A172 (cell line): ENCODE measurements at places on chromosomes 5 and 9. TPM values are rescaled to one million over a fixed set of nuclear protein-coding genes. Genes with fewer than 3 reads are reported as not detected.

Gene UBAP2
- 11.6 and 14.7 TPM in 2 replicates for total RNA-seq

Gene TTC23L
- not detected in 2 replicates for total RNA-seq

Gene SLCO6A1
- not detected in 2 replicates for total RNA-seq

Gene AGXT2
- not detected in 2 replicates for total RNA-seq

Gene MOB3B
- total RNA-seq = 0.02 TPM in 1 of 2 replicates, not detected in the other

Gene SYK
- not detected in 2 replicates for total RNA-seq

DNA sequence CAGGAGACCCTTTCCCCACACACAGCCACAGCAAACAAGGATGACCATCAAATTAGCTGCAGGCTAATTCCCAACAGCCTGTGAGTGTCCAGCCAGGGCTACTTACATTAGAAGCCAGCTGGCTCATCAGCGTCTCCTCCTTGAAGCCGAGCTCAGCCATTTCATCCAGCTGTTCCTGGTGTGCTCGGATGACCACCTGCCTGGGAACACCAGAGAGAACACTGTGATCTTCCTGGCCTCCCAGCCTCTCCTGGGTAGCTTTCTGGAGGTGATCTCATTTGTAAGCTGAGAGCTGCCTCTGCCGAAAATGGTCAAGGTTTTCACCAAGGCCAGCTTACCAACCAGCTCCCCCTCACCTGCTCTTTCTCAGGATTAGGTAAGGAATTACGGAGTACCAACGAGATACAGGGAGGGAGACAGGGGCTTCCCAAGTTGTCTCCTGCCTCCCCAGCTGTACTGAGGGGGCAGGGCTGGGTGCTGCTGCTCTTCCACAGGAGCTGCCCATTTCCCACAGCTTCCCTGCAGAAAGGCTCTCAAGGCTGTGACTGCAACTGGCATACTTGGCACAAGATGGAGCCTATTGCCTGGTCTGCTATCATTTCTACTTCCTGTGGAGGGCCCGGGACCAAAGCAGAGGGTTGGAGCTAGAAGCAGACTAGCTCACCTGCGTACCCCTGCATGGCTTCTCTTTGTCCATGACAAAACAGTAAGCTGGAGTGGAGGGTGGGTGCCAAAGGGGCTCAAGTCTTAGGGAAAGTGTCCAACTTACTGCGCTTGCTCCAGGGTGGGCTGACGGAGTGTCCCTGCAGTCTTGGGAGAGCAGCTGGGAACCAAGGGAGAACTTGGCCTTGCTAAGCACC lies 73.9 kb downstream of the KIF24 start:
- peak; percentile 62 for DNase-seq

GRCh38 chr5:122727112-122727541 lies 47.8 kb upstream of the SNX2 start:
- peak; percentile 48 for DNase-seq

DNA sequence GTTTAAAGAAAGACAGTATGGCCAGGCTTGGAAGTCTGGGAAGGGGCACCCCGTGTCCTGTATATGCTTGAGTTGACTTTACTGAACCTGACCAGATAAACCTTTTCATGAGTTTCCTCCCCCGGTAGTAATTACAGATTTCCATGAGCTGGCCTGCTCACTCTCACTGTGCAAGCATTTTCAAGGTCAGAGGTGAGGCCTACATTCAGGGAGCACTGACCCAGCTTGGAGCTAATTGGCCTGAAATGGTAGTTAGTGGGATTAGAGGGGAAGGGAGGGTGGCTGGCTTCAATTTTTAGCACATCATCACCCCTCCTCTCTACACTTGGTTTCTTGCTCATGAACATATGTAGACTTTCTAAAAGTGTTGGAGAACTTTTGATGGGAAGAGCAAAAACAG lies 99.2 kb downstream of the PSAT1 start:
- no peak for DNase-seq

- DNase-seq = no peak
Measured at GRCh38 chr5:91257301-91257700, 125.8 kb downstream of the ARRDC3 start.

DNA sequence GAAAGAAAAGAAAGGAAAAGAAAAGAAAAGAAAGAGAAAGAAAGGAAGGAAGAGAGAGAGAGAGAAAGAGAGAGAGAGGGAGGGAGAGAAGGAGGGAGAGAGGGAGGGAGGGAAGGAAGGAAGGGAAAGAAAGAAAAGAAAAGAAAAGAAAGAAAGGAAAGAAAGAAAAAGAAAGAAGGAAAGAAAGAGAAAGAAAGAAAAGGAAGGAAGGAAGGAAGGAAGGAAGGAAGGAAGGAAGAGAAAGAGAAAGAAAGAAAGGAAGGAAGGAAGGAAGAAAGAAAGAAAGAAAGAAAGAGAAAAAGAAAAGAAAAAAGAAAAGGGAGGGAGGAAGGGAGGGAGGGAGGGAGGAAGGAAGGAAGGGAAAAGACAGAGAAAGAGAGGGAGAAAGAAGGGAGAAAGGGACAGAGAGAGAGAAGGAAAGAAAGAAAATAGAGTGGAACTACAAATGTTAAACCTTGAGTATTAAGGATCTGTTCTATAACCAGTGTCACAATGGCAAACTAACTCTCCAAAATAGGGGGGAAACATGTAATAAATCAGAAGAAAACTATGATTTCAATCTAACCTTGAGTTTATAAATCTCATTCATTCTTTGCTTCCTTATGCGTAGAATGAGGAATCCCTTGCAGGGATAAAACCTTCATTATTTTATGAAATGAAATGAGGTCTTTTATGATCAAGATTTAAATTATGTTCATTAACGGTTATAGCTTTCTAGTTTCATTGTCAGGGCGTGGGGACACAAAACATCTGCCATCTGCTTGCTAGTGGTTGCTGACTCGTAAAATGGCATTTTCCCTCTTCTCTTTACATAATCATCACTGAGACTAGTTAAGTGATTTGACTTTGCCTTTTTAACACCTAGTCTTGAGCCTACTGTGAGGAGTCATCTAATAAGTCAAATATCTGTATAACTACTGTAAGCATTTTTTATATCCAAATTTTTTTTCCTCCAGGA lies 40.7 kb upstream of the RAD23B start:
- DNase-seq = peak; percentile 49

GRCh38 chr5:79578876-79579275 lies 33.4 kb upstream of the TENT2 start:
- no peak for DNase-seq

- no peak for DNase-seq
Measured at GRCh38 chr9:69086312-69086711, 50.8 kb downstream of the FXN start.

DNA sequence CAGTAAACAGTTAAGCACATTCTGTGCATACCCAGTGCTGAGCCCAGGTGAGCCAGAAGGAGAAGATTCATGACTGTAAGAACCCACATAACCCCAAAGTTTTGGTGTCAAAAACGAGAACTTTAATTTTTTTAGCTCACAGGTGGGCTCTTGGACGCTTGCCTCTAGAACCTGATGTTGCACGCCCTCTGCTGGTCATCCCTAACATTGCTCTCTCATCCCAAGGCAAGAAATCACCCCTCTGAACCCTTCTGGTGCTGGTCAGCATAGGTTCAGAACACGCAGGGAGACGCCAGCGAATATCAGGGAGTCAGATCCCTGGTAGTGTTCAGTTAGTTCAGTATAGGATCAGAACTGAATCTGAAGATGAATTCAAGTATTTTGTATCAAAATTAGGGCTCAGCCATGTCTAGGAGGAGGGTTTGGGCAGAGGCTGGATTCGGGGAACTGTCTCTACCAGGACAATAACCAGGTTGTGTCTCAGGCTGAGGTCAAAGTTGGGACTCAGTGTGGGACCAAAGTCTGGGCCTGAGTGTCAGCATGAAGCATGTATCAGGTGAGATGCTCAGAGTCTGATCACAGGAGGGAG lies 4.1 kb upstream of the DNAJB5 start:
- peak; percentile 47 for DNase-seq
